Nephron progenitor cell (in vitro differentiated cells): ENCODE measurements at places on chromosomes 4 and X.

DNA sequence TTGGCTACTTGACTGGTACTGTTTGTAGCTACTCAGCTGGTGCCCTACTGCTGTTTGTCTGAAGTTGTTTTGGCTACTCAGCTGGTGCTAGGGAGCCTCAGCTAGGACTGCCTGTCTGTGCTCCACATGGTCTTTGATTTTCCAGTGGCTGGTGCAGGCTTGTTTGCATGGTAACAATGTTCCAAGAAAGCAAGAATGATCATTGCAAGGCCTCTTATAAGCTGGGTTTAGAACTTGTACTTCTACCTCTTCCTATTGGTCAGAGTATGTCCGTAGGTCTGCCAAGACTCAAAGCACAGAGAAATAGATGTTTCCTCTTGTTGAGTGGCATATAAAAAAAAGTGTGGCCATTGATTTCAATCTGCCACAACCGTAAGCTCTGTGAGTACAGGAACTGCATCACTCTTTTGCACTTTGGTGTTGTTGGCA is 17.6 kb downstream of the NFKB1 start:
- H3K27me3 ChIP-seq = peaks cover 3% of the 10 kb centered on the region
- H3K36me3 ChIP-seq = peaks cover 21% of the 10 kb centered on the region
- no peak overlapping the region for H3K27ac ChIP-seq
- no peak for DNase-seq

DNA sequence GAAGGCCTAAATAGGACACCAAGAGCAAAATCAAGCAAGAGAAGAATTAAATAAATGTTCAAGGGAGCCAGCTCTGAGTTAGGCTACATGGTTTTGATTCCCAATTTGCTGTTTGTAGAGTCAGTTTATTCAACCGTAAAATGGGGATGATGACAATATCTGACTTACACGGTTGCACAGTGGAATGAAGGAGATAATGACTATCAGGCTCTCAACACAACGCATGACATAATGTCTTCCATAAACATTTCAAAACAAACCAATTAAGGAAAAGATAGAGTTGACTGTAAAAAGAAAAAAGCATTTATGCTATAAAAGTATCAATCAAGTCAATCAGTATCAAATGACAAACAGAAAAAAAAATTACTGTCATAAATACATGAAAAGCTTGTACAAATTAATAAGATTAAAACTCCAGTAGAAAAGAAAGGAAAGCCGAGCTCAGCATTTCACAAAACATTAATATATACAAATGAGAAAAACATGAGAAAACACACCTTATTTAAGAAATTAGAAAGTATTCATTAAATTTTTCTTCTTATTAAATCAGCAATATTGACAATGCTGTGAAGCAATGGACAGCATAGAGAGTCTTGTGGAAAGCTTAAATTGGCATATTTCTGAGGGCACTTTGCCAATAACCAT is 179.0 kb downstream of the SCFD2 start:
- H3K36me3 ChIP-seq = peaks cover 5% of the 10 kb centered on the region
- DNase-seq = no peak
- no peak overlapping the region for H3K4me3 ChIP-seq
- no peaks in the 10 kb centered on the region for H3K27me3 ChIP-seq
- H3K4me1 ChIP-seq = peaks cover 12% of the 10 kb centered on the region
- H3K27ac ChIP-seq = no peak overlapping the region

GRCh38 chr4:185925910-185926360 is 113.9 kb upstream of the SORBS2 start:
- no peak overlapping the region for H3K4me3 ChIP-seq
- H3K27me3 ChIP-seq = peaks cover 10% of the 10 kb centered on the region
- no peak for DNase-seq
- peaks cover 16% of the 10 kb centered on the region for H3K4me1 ChIP-seq
- no peaks in the 10 kb centered on the region for H3K36me3 ChIP-seq
- peak overlapping the region; percentile 44 for H3K27ac ChIP-seq

- H3K4me3 ChIP-seq = no peak overlapping the region
- peaks cover 3% of the 10 kb centered on the region for H3K4me1 ChIP-seq
- H3K27me3 ChIP-seq = peaks cover 3% of the 10 kb centered on the region
- DNase-seq = no peak
These were observed 92.7 kb upstream of the IL15 start for GRCh38 chr4:141543706-141544105.

DNA sequence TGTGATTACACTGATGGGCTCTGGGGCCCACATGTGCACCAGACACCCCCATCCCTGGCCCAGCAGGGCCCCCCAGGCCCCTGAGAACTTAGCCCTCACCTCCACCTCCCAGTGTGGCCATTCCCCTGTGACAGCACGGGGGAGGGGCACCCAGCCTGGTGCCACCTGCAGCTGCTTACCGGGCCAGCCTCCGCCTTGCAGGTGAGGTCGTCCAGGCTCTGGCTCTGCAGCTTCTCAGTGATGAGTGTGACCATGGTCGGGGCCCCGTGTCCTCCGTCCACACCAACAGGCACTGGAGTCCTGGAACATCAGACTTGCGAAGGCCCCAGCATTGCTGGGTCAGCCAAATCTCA is 15.6 kb downstream of the FAM53A start:
- H3K4me3 ChIP-seq = no peak overlapping the region
- H3K27me3 ChIP-seq = peaks cover 17% of the 10 kb centered on the region
- H3K36me3 ChIP-seq = no peaks in the 10 kb centered on the region
- H3K4me1 ChIP-seq = peaks cover 7% of the 10 kb centered on the region
- DNase-seq = no peak

GRCh38 chr4:1793496-1793840 is 375 bp downstream of the FGFR3 start:
- H3K27me3 ChIP-seq = peaks cover 58% of the 10 kb centered on the region
- H3K36me3 ChIP-seq = no peaks in the 10 kb centered on the region

- H3K27me3 ChIP-seq = no peaks in the 10 kb centered on the region
- no peak for DNase-seq
- H3K4me3 ChIP-seq = no peak overlapping the region
- peaks cover 23% of the 10 kb centered on the region for H3K4me1 ChIP-seq
These were observed 165.3 kb upstream of the GPC4 start for GRCh38 chrX:133580625-133581024.

DNA sequence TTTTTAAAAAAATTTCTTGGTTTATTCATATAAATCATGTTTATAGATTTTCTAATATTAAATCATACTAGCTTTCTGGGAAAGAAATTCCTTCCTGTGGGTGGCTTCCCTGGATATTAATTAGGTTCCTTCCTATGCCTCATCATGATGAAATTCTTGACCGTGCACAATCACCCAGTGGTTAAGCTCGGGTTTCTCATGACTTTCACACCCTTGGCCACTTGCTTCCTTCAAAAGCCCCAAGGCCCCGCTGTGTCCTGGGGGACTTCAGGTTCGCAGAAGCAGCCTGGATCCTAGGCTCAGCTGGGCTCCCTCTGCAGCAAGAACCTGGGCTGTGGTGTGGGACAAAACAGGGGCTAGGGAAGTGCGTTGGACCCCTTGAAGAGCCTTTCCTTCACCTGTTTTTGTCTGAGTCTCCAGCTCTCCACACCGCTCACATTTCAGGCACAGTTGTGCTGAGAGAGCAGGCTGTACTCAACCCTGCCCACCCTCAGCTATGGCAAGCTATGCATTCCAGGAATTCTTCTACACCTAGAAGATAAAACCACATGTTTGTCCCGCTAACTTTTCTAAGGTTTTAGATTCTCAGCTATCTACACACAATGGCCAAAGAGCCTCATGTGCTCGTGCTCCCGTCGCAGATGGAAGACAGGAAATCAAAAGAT is 48.9 kb upstream of the TMSB15B start:
- H3K4me3 ChIP-seq = no peak overlapping the region
- DNase-seq = no peak
- peaks cover 5% of the 10 kb centered on the region for H3K4me1 ChIP-seq

- H3K4me3 ChIP-seq = no peak overlapping the region
- H3K4me1 ChIP-seq = peaks cover 15% of the 10 kb centered on the region
- peaks cover 4% of the 10 kb centered on the region for H3K27me3 ChIP-seq
- no peaks in the 10 kb centered on the region for H3K36me3 ChIP-seq
These were observed 37.2 kb upstream of the FAM9C start for GRCh38 chrX:13081395-13082205.

GRCh38 chrX:110881971-110882370 is 86.4 kb upstream of the CHRDL1 start:
- no peaks in the 10 kb centered on the region for H3K36me3 ChIP-seq
- no peak for DNase-seq
- H3K4me3 ChIP-seq = no peak overlapping the region
- peaks cover 4% of the 10 kb centered on the region for H3K27me3 ChIP-seq

- no peaks in the 10 kb centered on the region for H3K27me3 ChIP-seq
- peaks cover 33% of the 10 kb centered on the region for H3K4me1 ChIP-seq
- H3K36me3 ChIP-seq = no peaks in the 10 kb centered on the region
These were observed 500.0 kb downstream of the SPRY1 start for GRCh38 chr4:123896446-123897071.

DNA sequence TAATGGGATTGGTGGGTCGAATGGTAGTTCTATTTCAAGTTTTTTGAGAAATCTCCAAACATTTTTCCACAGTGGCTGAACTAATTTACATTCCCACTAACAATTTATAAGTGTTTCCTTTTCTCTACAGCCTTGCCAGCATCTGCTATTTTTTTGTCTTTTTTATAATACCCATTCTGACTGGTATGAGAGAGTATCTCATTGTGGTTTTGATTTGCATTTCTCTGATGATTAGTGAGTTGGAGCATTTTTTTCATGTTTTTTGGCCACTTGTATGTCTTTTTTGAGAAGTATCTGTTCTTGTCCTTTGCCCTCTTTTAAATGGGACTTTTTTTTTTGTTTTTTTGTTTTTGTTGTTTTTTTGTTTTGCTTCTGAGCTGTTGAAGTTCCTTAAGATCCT is 200.0 kb upstream of the GK2 start:
- H3K36me3 ChIP-seq = no peaks in the 10 kb centered on the region
- peaks cover 25% of the 10 kb centered on the region for H3K4me1 ChIP-seq
- H3K27me3 ChIP-seq = no peaks in the 10 kb centered on the region
- H3K27ac ChIP-seq = no peak overlapping the region
- no peak for DNase-seq

DNA sequence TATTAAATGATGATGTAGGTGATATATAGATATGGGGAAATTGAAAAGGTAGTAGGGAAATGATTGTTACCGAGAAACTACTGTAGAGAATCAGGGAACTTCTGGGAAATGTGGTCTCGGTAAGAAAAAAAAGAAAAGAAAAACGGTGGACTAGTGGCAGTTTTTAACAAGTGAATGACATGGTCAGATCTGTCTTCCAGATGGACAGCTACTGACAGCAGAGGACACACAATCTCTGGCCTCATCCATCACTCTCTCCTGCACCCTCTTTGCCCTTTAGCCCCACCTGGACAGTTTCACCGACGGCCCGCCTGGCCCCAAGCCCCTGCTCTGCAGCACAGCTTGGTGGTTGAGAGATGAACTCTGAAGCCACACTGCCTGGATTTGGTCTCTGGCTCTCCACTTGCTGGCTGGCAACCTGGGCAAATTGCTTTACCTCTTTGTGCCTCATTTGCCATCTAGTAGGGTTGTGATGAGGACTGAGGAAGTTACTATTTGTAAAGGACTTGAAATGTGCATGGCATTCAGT is 23.4 kb downstream of the RBM47 start:
- DNase-seq = no peak
- H3K27me3 ChIP-seq = peaks cover 8% of the 10 kb centered on the region
- peaks cover 19% of the 10 kb centered on the region for H3K4me1 ChIP-seq
- H3K27ac ChIP-seq = peak overlapping the region; percentile 11
- H3K4me3 ChIP-seq = no peak overlapping the region

DNA sequence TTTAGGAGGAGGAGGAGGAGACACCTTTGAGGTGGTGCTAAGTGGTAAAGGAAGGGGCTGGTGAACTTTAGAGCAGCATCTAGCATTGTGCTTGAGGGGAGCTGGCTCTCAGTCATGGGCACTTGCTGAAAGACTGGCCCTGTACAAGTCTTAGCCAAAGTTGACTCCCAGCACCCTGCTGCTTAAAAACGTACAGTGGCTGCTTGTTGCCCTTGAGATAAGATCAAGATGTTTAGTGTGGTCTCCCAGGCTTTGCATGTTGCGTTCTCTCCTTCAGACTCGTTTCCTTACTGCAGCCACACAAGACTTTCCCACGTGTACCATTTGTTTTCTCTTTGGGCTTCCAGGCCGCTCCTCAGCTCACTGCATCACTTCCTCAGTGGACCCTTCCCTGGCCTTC is 1.8 kb downstream of the MED28 start:
- H3K27ac ChIP-seq = no peak overlapping the region
- peak overlapping the region; percentile 78 for H3K4me3 ChIP-seq
- H3K4me1 ChIP-seq = peaks cover 27% of the 10 kb centered on the region

DNA sequence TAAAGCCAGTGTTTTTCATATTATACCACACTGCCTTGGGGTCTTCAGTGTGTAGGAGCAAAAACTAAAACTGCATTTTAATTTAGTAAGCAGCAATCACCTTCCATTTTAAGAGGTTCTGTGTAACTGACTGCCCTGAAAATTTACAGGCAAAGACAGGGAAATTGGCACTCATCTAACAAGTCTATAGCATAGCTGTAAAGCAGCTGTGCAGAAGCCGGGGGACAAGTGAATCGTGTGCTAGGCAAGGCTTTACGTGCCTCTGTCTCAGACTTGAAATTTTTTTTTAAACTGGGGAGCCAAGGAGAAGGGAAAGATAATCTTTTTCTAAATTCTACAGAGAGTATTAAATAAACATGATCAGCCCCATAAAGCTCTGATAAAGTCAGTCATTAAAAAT is 39.7 kb downstream of the TSPAN5 start:
- no peaks in the 10 kb centered on the region for H3K36me3 ChIP-seq
- DNase-seq = no peak
- peak overlapping the region; percentile 63 for H3K27ac ChIP-seq

- DNase-seq = peak; percentile 19
- peak within 1 kb of the TSS; percentile 20 for H3K27ac ChIP-seq
- H3K4me3 ChIP-seq = no peak within 1 kb of the TSS
- no peaks in the 10 kb centered on the region for H3K27me3 ChIP-seq
- H3K4me1 ChIP-seq = peaks cover 10% of the 10 kb centered on the region
These were observed at the start of gene ASB9 for GRCh38 chrX:15269618-15270521. TSS of gene ASB9 (minus strand) at chrX:15270083. CDS start at chrX:15269874, 209 bp downstream.

DNA sequence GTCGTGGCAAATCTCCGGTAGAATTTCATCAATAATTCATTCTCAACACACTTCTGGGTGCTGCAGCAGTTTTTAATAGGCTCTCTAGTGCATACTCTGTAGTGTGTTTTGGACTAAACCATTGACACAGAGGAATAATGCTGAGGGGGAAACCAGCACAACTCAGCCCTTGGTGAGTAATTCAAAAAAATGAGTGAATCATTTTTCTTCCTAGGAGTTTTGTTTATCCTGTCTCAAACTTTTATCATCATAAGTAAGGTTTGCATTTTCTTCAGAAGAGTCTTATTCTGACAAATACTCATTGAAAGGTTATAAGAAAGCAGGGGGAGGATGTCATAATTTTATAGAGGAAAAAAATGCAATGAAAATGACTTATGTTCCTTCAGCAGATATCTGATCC is 2542.7 kb downstream of the PCDH7 start:
- H3K27me3 ChIP-seq = peaks cover 4% of the 10 kb centered on the region
- H3K36me3 ChIP-seq = no peaks in the 10 kb centered on the region
- H3K27ac ChIP-seq = no peak overlapping the region
- H3K4me1 ChIP-seq = no peaks in the 10 kb centered on the region
- no peak overlapping the region for H3K4me3 ChIP-seq
